ENCODE measurements at places on chromosomes 12 and 14.

GRCh38 chr14:66152302-66152701 lies 333.9 kb upstream of the CCDC196 start:
- no peak for DNase-seq

DNA sequence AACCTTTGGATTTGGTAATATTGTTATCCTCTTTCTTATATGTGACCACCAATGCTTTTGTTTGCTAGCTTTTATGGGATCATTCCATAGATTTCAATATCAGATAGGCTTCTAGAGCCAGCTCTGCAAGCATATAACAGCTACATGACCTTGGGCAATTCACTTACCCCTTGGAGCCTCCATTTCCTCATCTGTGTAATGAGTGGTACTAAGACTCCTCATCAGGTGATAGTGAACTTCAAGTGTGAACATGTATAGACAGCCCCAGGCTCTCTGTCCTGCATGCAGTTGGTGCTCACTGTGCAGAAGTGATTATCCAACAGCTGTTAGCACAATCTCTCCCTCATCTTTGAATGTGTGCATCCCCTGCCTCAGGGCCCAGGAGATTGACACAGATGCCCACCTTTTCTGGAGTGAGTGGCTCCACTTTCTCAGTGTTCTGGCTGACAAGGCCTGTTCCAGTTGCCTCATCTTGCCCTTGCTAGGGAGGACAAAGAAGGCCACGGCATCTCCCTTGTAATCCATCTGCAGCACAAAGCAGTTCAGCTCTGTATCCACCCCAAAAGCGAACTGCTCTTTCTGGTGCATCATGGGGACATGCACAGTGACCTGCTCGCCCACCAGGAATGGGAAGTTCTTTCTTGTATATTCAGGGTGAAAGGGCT lies 9.2 kb downstream of the SERPINA9 start:
- no peak for DNase-seq

DNA sequence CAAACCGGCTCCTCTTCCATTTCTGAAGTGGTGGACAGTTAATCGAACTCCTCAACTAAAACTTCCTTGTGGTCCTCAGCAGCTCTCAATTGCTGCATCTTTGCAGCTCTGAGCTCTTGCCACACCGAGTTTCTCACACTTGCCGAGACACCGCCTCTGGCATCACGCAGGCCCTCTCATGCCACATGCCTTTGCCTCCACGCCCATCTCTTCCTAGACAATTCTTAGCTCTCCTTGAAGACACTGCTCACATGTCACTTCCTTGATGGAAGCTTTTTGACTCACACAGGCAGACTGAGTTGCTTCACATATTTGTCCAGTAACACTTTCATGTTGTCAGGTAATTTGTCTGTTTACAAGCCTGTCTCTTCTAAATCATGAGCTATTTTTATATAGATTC lies 29.2 kb downstream of the KCNA1 start:
- DNase-seq = no peak

DNA sequence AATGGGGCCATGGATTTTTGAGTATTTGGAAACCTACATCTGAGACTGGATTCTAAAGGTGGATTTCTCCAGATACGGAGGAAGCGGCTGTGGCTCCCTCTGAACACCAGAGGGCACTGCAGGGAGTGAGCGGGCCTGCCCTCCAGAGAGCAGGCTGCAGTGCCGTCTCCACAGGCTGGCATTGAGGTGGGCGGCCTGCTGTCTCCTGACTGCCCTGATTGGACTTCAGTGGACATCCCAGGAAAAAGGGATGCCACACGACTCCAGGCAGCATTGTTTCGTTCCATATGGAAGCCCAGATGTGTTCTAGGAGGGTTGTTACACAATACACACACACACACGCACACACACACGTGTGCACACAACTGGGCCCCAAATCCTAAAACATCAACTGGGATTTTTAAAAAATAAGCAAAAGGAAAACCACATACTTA lies 20.9 kb upstream of the ANO2 start:
- peak; percentile 42 for DNase-seq

- DNase-seq = no peak
Measured at GRCh38 chr14:67575684-67576083, 24.4 kb downstream of the PIGH start.

DNA sequence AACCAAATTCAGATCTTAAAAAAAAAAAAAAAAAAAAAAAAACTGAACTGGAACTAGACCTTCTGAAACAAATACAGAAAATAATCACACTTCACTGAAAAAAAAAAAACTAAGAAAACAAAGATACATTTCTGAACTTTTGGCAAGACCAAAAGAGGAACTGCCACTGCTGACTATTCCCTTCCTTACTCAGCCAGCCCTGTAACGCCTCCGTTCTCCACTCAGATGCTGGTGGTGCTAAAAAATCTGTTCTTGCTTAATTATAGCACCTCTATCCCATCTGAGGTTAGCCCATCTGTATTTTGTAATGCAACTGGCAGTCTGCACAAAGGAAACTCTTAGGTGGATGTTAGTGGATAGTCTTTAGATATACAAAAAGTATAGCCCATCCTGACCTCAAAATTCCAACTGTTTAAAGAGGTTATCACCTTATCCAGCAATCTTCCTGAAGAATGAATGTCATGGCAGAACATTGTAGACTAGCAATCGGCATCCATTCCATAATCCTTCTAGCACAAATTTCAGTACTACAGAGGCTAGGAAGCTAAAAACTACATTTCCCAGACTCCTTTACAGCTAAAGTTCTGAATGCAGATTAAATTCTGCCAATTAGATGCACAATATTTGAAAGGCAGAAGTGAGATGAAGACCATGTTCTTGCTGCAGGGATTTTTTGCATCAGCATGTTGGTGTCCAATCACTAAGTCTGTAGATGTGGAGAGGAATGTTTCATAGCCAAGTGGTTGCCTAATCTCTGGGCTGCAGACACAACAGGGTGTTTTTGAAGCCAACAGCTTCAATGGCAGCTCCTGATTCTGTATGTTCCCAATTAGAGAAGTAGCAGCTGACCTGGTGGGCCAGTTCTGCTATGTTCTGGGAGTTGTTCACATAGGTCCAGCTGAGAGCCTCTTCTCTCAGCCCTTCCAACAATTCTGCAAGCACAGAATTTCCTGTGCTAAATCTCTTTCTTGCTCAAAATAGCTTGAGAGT lies 5.7 kb downstream of the MAP3K9 start:
- DNase-seq = no peak

GRCh38 chr14:55272922-55273321 lies 1.7 kb downstream of the FBXO34 start:
- DNase-seq = no peak

DNA sequence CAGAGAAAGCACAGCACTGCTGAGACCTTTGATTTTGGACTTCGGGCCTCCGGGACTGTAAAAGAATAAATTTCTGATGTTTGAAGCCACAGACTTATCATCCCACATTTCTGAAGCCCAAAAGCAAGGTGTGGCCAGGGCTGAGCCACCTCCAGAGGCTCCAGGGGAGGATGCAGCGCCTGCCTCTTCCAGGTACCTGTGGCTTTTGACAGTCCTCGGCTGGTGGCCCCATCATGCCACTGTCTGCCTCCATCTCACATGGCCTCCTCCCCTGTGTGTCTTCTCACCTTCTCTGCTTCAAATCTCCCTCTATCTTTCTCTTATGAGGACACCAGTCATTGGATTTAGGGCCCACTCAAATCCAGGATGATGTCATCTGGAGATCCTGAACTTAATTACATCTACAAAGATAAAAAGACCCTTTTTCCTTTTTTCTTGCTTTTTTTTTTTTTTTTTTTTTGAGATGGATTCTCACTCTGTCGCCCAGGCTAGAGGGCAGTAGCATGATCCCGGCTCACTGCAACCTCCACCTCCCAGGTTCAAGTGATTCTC lies 15.4 kb downstream of the GSC start:
- DNase-seq = no peak

DNA sequence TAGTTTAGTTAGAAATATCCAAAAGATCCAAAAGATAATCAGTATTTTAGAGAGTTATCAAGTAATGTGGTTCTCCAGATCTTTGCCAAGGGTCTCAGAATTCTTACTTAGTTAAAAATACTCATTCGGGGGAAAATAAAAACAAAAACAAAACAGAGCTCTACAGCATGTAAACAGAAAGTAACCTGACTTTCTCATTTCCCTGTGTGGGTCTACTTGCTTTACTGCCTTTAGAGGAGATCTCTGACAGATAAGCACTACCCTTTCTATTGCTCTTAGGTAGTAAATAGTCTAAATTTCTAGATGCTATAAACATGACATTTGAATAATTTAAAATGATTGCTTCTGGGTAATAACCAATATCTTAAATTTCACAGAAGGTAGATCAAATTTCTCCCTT lies 371.8 kb downstream of the RPL10L start:
- DNase-seq = no peak

DNA sequence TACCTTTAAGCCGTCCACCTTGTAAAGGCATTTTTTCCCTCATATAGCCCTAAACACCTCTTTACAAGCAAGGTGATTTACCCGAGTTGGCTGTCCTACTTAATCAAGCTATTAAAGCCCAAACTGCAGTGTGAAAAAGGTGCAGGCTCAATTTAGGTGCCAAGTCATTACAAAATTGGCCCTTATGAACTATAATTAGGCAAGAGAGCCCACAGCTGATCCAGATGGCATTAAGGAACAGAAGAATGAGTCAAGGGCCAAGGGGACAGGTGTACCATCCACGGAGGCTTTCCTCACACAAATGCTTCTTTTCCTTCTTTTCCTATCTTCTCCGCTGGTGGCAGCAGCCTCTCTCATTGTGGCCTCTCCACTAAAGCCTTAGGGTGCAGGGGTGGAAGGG lies 90.5 kb downstream of the TTC8 start:
- DNase-seq = no peak

DNA sequence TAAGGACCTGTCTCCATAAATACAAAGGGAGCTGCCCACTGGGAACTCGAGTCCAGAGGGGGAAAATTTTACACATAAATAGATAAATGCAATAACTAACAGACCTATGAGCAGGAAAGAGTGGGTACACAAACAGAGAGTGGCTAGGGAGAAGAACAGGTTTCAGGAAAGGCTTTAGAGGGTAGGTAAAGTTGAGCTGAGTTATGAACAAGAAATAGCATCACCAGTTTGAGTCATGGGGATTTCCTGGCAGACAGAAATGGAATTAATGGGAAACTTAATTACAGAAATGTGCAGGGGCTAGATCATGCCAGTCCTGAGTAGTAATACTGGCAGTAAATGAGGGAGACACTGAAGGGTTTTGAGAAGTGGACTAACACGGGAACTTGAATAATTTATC lies 58.0 kb upstream of the CCDC175 start:
- no peak for DNase-seq

DNA sequence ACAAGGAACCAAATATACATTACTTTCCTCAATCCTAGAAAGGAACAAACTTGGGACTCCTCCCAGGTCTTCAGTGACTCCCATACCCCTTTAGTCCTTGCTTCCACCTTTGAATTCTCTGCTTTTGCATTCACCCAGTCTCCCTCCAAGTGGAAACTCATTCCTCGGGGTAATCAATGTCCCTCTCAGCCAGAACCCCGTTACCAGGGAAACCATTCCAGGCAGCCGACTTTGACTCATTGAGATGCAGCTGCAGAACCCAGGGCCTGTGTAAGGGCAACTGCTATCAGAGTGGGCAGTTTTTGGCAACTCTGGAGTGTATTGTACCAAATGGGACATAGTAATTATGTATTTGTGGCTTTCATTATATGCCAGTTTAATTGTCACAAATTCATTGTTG lies 186.2 kb downstream of the NRXN3 start:
- DNase-seq = no peak

DNA sequence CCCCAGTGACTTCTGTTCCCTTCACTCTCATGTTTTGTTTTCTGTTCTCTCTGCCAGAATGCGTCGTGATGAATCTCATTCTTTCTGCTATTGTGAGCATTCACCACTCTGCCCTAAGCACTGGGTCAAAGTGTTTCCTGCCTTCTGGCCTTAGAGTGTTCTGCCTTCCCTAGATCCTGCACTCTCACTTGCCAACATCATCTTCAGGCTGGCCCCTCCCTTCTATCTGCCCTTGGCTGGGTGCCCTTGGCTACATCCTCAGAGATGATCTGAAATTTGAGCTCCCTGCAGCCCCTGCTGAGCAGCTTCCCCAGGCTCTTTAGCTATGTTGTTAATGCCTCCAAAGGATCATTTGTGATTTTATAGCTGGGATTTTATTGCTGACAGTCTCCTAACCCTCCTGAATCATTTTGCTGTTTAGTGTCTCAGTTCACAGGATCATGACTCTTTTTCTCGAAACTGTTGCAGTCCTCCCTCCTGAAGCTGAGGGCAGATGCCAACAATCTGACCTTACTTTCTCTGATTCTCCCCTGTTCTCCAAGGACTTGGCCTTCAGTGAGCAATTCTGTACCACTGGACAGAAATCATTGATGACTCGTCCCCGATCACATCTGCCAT lies 4.5 kb downstream of the DHRS2 start:
- no peak for DNase-seq

- DNase-seq = peak; percentile 0
Measured at GRCh38 chr12:59834659-59835474, 239.0 kb downstream of the SLC16A7 start.

- DNase-seq = no peak
Measured at GRCh38 chr12:15858353-15858752, 23.8 kb upstream of the STRAP start.

- no peak for DNase-seq
Measured at GRCh38 chr12:45703942-45704341, 25.6 kb upstream of the ARID2 start.

GRCh38 chr12:75816897-75817296 lies 214.7 kb downstream of the PHLDA1 start:
- no peak for DNase-seq

- DNase-seq = no peak
Measured at GRCh38 chr12:16587110-16587453, 18.9 kb downstream of the LMO3 start.

DNA sequence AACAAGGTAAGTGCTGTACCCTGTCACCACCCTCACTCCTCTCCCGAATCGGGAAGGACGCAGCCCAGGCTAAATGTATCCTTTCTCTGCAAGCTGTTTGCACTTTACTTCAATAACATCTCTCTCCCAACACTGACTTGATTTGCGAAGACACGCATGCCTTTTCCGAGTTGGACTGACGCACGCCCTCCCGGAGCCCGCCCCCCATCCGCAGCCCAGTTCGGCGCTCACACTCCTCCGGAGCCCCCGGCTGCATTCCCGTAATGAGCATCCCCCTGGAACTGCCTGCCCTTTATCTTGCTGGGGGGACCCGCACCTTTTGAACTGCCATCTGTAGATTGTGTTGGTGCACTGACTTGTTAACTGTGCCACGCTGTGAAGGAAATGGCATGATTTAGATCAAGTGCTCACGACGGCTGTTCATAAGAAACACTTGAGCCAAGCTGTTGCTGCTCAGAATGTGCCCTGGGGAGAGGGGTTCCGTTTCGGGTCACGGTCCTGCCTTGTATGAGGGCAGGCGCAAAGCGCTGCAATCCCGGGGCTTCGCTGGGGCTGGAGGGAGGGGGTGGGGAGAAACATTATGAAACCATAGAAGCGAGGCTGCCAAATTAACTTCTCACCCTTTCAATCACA lies 176.6 kb upstream of the CDKN3 start:
- no peak for DNase-seq

- no peak for DNase-seq
Measured at GRCh38 chr14:25349269-25349668, 299.3 kb upstream of the STXBP6 start.

GRCh38 chr12:117370588-117370987 lies 9.2 kb upstream of the NOS1 start:
- no peak for DNase-seq

- no peak for DNase-seq
Measured at GRCh38 chr12:96098631-96099030, 63.2 kb upstream of the LTA4H start.

GRCh38 chr12:113142173-113142885 lies 6.8 kb upstream of the RASAL1 start:
- no peak for DNase-seq

- no peak for DNase-seq
Measured at GRCh38 chr14:58736606-58737005, 98.8 kb downstream of the DACT1 start.

All from GM18507 (cell line).